CD4-positive, alpha-beta memory T cell (primary cell): ENCODE measurements at places on chromosomes 6 and 20. TPM values are rescaled to one million over a fixed set of nuclear protein-coding genes. Genes with fewer than 3 reads are reported as not detected.

- DNase-seq, result peak; percentile 18
These were observed 18.1 kb downstream of the SLX4IP start for GRCh38 chr20:10453241-10453640.

DNA sequence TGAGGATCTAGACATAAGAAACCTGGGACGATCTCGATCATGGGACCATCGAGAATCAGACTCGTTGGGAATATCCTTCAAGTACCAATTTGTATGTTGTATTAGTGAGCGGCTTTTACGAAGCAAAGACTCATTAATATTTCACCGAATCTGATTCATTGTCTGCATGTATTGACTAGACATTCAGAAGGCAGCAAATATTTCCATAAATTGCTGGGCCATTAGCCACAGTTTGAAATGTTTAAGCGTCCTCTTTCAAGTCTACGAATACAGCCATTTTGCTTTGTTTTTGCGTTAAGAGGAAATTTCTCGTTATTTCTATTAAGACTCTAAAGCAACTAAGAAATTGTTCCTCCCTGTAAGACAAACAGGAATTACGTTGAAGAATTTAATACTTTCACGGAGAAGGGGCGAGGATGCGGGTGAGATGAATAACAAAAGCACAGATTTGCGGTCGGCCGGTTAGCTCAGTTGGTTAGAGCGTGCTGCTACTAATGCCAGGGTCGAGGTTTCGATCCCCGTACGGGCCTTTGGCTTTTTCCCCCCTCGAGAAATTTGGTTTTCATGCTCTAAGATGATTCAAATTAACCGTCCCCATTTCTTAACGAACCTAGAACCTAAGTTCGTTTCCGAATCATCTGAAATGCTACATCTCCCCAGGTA lies 18.5 kb downstream of the POM121L2 start:
- DNase-seq, result no peak

- peak; percentile 29 for DNase-seq
These were observed at the start of gene PRELID3B for GRCh38 chr20:59042151-59042795. Gene PRELID3B (minus strand): TSS chr20:59042786. CDS start chr20:59042730, 56 bp downstream.

Gene EXOC2
- 48.3 TPM for polyA plus RNA-seq

Gene KIF25
- not detected for polyA plus RNA-seq

Gene RAET1G
- not detected for polyA plus RNA-seq

Gene LCA5
- not detected for polyA plus RNA-seq
